ENCODE measurements at places on chromosomes 4 and X. TPM values are rescaled to one million over a fixed set of nuclear protein-coding genes. Genes with fewer than 3 reads are reported as not detected.
A peak's percentile ranks its signal among the peaks of the same experiment; 100 is the strongest.

IL1RAPL2 gene
- total RNA-seq: not detected

- no peak for DNase-seq
These were observed 387.3 kb upstream of the TECRL start for GRCh38 chr4:64796581-64796980.

- peak; percentile 47 for DNase-seq
These were observed 990.2 kb downstream of the STPG2 start for GRCh38 chr4:97153042-97153441.

- DNase-seq: no peak
These were observed 17.2 kb downstream of the VGLL1 start for GRCh38 chrX:136549226-136549625.

DNA sequence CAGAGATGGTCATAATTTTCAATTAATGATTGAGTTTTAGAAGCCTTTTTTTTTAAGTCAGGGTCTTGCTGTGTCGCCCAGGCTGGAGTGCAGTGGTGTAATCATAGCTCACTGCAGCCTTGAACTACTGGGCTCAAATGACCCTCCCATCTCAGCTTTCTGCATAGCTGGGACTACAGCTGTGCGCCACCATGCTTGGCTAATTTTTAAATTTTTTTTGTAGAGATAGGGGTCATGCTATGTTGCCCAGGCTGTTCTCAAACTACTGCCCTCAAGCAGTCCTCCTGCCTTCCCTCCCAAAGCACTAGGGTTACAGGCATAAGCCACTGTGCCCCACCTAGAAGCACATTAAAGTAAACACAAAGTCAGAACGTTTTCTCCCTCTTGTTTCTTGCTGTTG, 51.7 kb downstream of the HTT-AS start:
- no peak for DNase-seq

FAM236B gene
- not detected for total RNA-seq

FOXR2 gene
- not detected for total RNA-seq

POU3F4 gene
- total RNA-seq: not detected

ERVMER34-1 gene
- total RNA-seq: not detected

GRCh38 chrX:68930542-68931317, 101.9 kb downstream of the EFNB1 start:
- DNase-seq: no peak

ADGRL3 gene
- total RNA-seq: not detected

DNA sequence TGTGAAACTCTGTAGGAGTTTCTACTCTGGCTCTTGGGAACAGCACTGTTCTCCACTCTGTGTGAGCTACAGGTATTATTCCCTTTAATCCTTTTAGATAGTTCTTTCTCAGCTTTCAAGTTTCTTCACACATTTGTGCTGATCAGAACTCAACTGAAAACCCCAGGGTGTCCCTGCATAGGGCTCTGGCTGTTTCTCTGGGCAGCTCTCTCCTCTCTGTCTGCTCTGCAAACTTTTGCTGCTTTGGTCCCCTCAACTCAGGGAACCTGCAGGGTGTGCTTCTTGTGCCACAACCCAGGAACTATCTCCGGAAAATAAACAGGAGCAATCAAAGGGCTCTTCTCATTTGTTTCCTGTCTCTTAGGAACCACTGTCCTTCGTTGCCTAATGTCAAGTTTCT, 196.6 kb upstream of the GABRA2 start:
- no peak for DNase-seq

SMIM31 gene
- not detected for total RNA-seq

- no peak for DNase-seq
These were observed 7.9 kb downstream of the LRPAP1 start for GRCh38 chr4:3524349-3524748.

TKTL2 gene
- not detected for total RNA-seq

RAB9B gene
- total RNA-seq: not detected

FDCSP gene
- not detected for total RNA-seq

DNA sequence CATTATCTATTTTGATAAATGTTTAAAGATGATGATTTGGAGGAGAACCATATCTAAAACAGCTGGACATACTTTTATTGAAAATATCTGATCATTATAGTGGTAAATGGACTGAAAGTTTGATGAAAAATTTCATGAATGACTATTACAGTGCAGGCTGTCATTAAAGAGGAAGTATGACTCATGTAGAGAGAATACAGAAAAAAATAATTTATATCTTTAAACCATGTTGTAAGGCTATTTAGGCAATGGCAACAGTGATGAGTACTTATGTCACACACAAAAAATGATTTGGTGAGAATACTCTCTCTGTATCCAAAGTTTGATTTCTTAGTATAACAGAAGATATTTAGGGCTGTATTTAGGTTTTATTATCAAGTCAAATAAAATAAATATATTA, 3.9 kb upstream of the GLRB start:
- no peak for DNase-seq

GRCh38 chr4:138757432-138757831, 258.1 kb upstream of the NOCT start:
- no peak for DNase-seq

SLC2A9 gene
- 0.72 TPM for total RNA-seq

FRAS1 gene
- total RNA-seq: not detected

FSTL5 gene
- total RNA-seq: not detected

DNA sequence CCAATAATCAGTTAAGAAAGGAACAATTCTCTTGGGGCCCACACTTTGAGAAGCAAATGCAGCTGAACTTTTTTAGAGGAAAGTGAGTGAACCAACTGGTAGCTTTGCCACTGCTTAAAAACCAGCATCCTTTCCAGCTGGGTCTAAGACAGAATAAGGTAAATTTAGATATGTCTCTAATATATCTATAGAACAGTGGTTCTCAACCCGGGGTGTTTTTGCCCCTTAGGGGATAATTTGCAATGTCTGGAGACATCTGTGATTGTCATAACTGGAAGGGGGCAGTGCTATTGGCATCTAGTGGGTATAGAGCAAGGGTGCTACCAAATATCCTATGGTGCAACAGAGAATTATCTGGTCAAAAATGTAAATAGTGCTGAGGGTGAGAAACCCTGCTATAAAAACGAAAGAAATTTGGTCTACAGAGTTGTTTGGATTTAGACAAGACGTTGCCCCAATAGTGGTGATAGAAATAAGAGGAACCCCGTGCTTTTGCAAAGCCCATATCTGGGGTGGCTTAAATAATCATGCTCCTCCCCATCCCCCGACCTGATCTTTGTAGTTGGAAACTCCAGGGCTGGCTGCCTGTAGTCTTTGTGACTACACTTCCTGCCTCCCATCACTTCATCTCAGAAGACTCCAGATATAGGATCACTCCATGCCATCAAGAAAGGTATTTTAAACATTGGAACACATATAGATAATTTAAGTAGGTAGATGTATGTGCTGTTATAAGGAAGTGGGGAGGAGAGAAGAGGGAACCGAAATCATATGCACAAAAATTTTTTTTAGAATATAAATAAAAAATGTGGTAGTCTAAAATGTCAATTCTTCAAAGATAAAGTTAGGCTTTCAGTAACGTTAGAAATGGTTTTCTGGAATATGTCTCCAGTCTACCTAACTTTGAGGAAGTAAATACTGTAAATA, at the start of gene TLR7:
TLR7 (plus strand) TSS at position 622 of the 927 bp plus-strand sequence. CDS start 507 bp downstream, outside the sequence.
- DNase-seq: peak; percentile 79

DNA sequence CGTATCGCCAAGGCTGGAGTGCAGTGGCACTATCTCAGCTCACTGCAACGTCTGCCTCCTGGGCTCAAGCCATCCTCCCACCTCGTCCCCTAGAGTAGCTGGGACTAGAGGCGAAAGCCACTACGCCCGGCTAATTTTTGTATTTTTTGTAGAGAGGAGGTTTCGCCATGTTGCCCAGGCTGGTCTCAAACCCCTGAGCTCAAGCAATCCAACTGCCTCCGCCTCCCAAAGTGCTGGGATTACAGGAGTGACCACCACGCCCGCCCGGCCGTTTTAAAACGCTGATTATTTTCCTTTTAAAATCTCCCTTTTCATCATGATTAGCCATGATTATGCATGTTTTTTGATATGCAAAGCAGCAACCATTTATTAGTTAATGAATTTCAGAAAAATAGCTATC, 2.2 kb downstream of the N4BP2 start:
- DNase-seq: no peak

SRPX2 gene
- not detected for total RNA-seq

MMRN1 gene
- not detected for total RNA-seq

DNA sequence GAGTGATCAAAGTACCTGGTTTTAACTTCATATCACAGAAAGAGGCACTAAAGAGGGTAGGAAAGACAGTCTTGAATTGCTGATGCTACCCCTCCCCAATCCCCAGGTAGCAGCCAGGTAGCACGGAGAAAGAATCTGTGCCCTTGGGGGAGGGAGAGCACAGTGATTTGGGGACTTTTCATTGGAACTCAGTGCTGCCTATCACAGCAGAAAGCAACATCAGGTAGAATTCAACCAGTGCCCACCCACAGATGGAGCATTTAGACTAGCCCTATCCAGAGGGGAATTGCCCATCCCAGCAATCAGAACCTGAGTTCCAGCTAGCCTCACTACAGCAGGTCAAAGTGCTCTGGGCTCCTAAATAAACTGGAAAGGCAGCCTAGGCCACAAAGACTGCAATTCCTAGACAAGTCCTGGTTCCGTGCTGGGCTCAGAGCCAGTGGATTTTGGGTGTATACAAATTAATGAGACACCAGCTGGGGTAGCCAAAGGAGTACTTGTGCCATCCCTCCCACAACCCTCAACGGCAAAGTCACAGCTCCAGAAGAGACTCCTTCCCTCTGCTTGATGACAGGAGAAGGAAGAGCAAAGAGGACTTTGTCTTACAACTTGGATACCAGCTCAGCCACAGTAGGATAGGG, 228.1 kb downstream of the THOC2 start:
- DNase-seq: no peak

LEF1 gene
- not detected for total RNA-seq

TREX2 gene
- total RNA-seq: 1.2 TPM

GRCh38 chr4:175054980-175055379, 136.8 kb downstream of the ADAM29 start:
- DNase-seq: no peak

DNA sequence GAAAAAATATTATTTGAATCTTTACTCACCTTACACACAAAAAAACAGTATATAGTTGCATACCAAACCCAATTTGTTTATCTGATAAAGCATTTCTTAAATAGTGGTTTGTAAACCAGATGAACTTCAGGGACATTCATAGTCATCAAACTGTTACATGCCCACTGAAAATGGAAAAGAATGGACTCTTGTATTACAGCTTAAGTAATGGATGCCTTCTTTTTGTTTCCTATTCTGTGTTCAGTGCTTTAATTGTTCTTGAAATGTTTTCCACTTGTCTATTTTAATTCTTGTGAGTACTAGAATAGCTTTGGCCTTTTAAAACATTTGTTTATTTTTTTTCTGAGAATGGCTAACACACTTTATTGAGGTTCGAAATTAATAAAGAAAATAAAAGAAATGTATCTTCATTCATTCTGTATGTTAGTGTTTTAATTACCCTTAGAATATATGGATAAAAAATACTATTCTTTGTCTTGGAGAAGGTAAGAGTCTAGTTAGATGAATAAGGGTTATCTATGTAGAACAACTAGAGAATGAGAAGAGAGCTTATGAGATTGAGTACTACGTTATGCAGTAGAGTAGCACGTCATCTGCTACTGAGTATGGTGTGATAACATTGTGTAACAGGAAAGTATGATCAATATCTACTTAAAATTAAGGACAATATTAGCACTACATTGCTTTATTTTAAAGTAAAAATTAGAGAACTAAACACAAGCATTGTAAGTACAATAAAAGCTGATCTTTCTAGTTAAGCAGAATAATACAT, 9.9 kb downstream of the CPEB2 start:
- no peak for DNase-seq

Data from Karpas-422 (cell line).